ENCODE measurements at places on chromosomes 3 and 15.

GRCh38 chr3:161314836-161315395, 56.4 kb downstream of the SPTSSB start:
- peak; percentile 79 for DNase-seq

DNA sequence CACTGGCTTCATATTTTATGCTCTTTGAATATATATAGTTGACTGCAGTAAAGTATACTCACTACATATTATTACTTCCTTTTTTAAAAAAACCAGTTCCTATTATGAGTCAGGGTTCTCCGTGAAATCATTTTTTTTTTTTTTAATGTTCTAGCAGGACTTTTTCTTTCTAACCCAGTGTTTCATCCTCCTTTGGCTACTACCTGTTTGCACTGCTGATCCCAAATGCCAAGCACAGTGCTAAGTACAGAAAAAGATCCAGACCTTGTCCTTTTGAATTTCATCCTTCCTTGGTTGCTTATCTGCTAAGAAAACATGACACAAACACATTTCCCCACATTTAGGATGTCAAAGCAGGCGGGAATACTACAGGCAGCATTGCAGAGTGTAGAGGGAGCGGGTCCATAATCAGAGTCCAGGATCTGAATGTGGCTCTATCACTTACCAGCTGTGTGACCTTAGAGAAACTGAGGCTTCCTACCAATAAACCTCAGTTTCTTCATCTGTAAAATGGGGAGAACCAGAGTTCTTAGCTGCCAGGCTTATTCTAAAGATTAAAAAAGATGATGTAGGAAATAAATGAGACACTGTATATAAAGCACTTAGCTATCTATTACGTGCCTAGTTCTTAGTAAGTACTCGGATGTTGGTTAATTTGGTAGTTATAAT, 37.2 kb upstream of the ANPEP start:
- DNase-seq: peak; percentile 54

DNA sequence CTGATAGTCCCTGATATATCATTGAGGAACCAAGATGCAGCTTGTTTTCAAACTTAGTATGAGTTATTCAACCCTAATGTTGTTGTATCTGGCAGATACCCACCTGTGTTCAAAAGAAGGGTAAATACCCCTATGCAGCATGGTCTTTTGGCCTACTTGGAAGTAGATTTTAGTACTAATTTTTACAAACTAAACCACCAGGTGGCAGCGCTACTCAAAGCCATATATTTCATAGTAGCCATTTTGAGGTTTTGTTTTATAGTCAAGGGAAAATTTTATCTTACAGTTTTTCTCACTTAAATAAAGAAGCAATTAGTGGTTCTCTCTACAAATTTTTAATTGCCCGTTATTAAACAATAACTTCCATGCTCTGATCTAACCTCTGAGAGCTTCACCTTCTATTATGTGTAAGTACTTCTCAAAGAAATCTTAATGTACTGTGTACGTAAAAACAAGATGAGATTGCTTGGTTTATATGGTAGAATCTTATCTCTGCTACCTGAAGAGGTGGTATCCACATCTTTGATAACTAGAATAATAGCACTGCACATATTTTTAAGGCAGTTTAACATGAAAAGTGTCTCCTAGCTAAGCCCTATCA, 31.5 kb upstream of the MLF1 start:
- peak; percentile 58 for DNase-seq

DNA sequence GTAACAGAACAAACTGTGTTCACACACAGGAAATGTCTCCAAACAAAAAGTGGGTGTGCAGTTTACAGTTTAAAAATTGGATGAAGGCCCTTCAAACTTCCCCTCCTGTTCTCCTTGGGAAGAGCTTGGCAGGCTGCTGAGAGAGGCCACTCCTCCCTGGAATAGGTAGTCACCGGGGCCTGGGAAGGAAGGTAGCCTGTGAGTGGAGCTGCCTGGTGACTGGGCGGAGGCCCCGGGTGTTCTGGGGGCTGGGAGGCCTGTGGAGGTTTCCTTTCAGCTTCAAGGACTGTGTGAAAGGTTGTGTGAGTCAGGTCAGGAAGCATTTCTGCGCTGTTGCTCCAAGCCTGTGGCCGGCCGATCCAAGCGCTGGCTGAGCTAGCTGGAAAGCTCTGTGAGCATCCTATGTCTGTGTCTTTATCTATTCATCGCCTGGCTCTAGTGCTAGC, 14.1 kb downstream of the SLCO3A1 start:
- peak; percentile 91 for DNase-seq

- no peak for DNase-seq
Measured at GRCh38 chr3:14555835-14556234, 15.7 kb upstream of the GRIP2 start.

All from PC-3 (cell line).